GM13976 (cell line): ENCODE measurements at places on chromosomes 11 and 22.

GRCh38 chr11:128726458-128727139 lies 32.7 kb downstream of the FLI1 start:
- peak; percentile 59 for DNase-seq

GRCh38 chr22:43304831-43305590 lies 38.2 kb downstream of the SCUBE1 start:
- no peak for DNase-seq

DNA sequence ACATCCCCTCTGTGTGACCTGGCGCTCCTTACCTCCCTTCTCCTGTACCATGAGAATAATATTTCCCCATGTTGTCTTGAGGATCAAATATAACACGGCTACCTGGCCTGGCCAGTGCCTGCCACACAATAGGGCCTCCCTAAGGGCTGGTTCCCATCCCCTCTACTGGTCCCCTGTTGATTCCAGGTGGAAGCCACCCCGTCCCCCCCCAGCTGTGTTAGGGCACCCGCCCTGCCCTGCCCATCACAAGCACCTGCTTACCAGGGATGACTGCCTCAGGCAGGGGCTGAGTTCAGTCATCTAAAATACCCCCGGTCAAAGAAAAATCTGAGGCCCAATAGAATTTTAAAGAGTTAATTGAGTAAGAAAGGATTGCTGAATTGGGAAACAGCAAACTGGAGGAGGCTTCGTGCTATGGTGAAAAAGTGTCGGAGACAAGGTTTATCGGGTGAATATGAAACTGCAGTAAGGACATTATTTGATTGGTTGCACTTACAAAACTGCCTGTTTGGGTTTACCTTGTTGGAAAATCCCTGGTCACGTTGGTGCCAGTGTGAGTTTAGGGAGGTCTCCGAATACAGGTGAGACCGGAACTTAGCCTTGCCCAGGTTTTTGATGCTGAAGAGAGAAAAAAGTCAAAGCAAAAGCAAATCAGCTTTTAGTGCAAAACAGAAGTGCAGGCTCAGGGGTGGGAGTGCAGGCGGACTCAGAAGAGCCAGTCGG lies 5.2 kb downstream of the APOL1 start:
- DNase-seq = no peak

- no peak for DNase-seq
These were observed 5.7 kb upstream of the SMARCB1 start for GRCh38 chr22:23781065-23781464.

DNA sequence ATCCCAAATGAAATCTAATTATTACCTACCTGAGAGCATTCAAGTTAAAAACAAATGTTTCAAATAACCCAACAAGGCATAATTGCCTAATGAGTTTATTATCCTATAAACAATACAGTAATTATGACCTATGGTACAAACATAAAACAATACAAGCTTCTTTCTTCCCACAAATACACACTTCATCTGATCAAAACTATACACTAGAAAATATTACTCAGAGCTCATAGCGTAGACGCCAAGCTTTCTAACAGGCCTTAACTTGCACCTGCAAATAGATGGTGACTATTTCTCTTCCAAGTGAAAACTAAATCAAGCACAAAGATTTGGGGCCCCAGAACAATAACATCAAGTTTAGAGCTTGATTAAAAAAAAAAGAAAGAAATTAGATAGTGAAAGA lies 78.1 kb downstream of the SOX6 start:
- no peak for DNase-seq

GRCh38 chr11:88501541-88501940 lies 164.0 kb upstream of the CTSC start:
- no peak for DNase-seq

DNA sequence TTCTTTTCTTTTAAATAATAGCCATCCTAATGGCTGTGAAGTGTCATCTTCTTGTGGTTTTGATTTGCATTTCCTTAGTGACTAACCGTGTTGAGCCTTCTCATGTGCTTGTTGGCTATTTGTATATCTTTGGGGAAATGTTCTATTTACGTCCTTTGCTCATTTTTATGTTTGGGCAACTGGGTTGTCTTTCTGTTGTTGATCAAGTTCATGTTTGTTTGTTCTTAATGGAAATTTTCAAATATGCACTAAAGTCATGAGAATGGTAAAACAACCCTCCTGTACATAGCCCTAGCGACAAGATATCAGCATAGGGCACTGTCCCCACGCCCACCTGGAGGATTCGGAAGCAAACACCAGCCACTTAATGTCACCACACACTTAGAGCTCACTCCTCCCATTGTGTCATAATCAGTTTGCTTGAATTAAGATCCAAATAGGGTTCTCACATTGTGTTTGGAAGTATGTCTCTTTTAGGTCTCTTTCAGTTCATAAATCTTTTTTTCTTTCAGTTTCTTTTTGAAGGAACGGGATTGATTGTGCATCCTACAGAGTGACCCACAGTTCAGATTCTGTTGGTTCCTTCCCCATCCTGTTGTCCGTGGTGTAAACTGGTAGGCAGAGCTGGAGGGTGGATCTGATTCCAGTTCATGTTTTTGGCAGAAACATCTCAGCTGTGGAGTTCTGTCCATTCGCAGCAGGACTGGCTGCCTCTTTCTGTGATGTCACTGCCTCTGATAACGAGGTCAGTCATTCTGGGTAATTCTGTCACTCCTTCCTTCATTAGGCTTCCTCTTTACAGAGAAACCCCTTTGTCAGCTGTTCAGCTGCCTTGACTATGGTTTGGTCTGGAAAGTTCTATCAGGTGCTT lies 26.4 kb upstream of the ADORA2A start:
- peak; percentile 62 for DNase-seq

- DNase-seq = no peak
These were observed 4.4 kb upstream of the PDGFB start for GRCh38 chr22:39249086-39249704.

DNA sequence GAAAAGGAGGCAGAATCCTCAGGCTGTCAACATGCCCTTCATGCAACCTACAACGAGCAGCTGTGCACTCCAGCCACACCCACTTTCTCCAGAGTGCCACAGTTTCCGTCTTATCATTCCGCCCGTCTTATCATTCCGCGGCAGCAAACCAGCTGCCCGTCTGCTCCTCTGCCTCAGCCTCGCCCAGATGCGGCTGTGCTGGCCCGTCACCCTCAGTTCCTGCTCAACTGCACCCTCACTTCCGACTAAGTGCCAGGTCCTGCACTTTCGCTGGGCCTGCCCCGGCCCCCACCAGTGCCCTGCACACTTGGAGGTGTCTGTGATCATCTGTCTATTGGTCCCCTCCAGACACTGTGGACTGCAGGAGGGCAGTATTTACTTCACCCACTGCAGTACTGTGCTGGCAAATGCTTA lies 43.7 kb downstream of the MICAL3 start:
- no peak for DNase-seq

GRCh38 chr22:29707010-29707409 lies 12.8 kb upstream of the CABP7 start:
- DNase-seq = no peak

DNA sequence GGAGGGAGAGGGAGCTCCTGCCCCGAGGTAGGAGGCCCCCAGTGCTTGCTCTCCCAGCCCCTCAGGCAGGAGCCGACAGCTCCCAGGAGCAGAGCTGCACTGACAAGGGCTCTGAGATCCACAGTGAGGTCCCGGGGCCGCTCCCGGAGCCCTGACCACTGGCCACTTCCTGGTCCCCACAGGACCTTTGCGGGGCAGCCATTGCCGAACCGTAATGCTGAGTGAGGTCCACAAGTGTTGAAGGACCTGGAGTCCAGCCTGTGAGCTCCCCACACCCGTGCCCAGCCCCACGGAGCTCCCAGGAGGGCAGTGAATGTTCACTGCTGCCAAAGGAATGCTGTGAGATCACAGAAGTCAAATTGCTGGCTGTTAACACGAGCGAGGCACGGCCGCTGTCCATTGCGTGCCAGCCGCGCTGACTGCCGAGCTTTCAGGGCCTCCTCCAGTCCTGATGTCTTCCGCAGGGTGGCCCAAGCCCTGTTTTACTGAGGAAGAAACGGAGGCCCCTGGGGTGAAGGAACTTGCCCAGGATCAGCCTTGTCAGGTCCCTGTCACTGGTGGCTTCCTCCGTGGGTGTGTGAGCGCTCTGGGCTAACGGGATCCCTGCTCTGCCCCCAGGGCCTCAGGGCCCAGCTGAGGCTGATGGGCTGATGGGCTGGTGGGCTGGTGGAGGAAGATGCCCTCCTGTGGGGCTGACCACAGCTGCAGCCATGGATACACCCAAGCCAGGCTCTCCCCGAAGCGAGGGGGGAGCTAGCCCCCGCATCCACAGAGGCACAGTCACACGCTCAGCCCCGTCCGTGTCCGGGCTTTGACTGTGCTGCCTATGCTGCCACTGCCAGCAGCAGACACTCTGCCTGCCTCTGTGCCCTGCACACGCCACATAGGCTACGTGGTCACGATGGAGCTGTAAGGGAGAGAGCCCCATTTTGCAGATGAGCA lies 70.8 kb downstream of the WNT7B start:
- DNase-seq = no peak

GRCh38 chr22:17830043-17830961 lies 56.0 kb upstream of the BID start:
- DNase-seq = peak; percentile 90

DNA sequence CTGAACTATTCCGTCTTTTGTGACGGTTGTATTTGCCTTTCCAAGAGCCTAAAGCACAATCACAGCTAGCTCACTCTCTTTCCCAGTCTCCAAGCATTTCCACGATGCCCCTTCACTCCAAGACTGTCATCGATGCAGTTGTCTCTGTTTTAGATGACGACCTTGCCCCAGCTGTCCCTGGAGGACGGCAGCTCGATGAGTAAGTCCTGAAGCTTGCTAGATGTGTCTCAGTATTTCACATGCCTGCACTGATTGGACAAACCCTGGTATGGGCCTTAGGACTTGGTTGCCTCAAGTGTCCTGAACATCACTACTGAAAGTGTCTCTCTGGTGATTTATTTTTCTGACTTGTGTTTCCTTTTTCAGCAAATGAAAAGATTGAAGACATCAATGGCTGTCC lies 129.9 kb downstream of the NAV2 start:
- no peak for DNase-seq

DNA sequence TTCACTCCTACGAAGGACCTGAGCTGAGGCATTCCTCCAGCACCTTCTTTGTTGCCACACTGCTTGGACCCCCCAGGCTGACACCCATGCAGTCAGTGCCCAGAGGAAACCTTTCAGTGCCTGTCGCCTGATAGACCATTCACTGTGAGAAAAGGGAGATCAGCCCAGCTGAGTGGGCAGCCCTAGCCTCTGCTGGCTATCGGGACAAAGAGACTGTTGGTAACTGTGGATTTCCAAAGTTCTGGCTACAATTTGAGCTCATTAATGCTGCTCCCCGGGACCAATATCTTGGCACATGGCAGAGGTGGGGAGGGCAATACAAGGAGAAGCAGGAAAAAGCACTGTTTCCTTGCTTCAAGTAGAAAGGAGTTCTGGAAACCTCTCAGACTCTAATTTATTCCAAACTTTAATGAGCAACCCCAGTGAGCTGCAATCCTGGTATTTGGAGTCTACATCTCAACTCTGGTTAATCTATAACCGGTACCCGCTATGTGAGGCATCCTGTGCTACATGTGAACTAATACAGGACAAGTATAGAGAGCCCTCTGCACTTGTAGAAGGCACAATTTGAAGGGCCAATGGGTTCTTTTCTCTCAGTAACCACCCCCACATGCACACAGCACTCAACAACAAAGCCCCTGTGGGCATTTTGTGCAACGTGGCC lies 200.7 kb upstream of the NCAM1 start:
- DNase-seq = no peak

GRCh38 chr22:38882972-38883622 lies 11.1 kb upstream of the CBX6 start:
- DNase-seq = no peak
